ENCODE measurements at places on chromosomes 13 and 19. TPM values are rescaled to one million over a fixed set of nuclear protein-coding genes. Genes with fewer than 3 reads are reported as not detected.

DNA sequence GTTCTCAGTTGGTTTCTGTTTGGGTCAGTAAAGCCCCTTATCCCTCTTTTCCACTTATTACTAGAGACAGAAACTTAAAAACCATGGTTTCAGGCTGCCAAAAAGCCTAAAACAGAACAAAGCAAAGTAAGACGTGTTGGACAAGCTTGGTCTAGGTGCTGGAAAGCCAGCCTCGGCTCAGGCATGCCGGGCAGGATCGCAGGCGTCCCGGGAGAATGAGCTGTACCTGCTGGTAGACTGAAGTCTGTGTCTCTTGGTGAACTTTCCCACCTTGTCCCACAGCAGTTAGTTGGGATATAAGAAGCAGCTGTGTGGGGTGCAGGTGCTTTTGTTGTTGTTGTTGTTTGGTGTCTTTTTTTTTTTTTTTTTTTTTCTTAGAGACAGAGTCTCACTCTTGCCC is 20.8 kb downstream of the PRAM1 start:
- H3K4me1 ChIP-seq, result peaks cover 12% of the 10 kb centered on the region
- H3K36me3 ChIP-seq, result peaks cover 87% of the 10 kb centered on the region
- H3K4me3 ChIP-seq, result no peak overlapping the region
- H3K27me3 ChIP-seq, result no peaks in the 10 kb centered on the region
- no peak for DNase-seq

DNA sequence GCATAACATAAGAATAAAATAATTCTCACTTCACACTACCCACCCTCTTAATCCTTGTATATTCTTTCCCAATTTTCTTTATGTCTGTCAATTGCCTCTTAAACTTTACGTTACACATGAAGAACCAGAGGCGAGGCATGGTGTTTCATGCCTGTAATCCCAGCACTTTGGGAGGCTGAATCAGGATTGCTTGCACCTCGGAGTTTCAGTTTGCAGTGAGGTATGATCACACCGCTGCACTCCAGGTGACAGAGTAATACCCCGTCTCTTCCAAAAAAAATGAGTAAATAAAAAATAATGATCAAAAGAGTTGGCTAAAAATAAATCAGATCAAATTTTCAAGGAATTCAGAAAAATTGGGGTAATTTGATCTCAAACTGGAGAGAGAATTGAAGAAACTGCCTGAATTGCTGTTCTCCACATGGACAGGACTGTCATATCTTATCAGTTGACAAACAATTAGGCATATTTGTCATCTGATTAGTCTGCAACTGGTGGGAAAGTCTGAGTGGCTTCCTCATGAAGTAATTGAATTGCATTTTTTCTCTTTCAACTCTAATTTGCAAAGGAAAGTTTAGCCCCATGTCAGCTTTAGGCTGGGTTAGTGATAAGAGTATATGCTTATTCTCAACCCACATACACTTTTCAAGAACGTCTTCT is 302.9 kb downstream of the ITGBL1 start:
- H3K4me1 ChIP-seq, result no peaks in the 10 kb centered on the region
- no peak overlapping the region for H3K4me3 ChIP-seq
- DNase-seq, result no peak
- H3K27ac ChIP-seq, result no peak overlapping the region
- H3K27me3 ChIP-seq, result no peaks in the 10 kb centered on the region
- H3K36me3 ChIP-seq, result no peaks in the 10 kb centered on the region

- H3K27me3 ChIP-seq, result peaks cover 9% of the 10 kb centered on the region
- no peak overlapping the region for H3K4me3 ChIP-seq
- no peaks in the 10 kb centered on the region for H3K36me3 ChIP-seq
- no peak for DNase-seq
- H3K4me1 ChIP-seq, result peaks cover 9% of the 10 kb centered on the region
These were observed 121.6 kb upstream of the ZNF507 start for GRCh38 chr19:32223595-32224370.

GRCh38 chr19:13957051-13957450 is 4.7 kb downstream of the DCAF15 start:
- H3K36me3 ChIP-seq, result peaks cover 53% of the 10 kb centered on the region
- no peak overlapping the region for H3K4me3 ChIP-seq
- no peak for DNase-seq
- no peaks in the 10 kb centered on the region for H3K27me3 ChIP-seq

TPTE2 gene
- not detected for polyA plus RNA-seq

- DNase-seq, result no peak
- peaks cover 38% of the 10 kb centered on the region for H3K4me1 ChIP-seq
- H3K4me3 ChIP-seq, result peak within 1 kb of the TSS; percentile 93
- peaks cover 14% of the 10 kb centered on the region for H3K36me3 ChIP-seq
- H3K27ac ChIP-seq, result peak within 1 kb of the TSS; percentile 99
These were observed at the start of gene CALM3 for GRCh38 chr19:46601318-46602224. Gene CALM3, plus strand, starts transcription at chr19:46601330. Its CDS starts 105 bp downstream, at chr19:46601435.

Measured in CD4-positive, CD25-positive, alpha-beta regulatory T cell (primary cell).